Stimulated activated CD4-positive, alpha-beta T cell treated with anti-CD3 and anti-CD28 coated beads, Interleukin-1b, Interleukin-23, amount 100 ng/mL, for 48 hours (primary cell): ENCODE measurements at places on chromosomes 12 and 14.

GRCh38 chr12:102197789-102198188 is at the start of gene PMCH:
Gene PMCH, minus strand, starts transcription at chr12:102197833. Its CDS starts 63 bp downstream, at chr12:102197770.
- no peak for DNase-seq

DNA sequence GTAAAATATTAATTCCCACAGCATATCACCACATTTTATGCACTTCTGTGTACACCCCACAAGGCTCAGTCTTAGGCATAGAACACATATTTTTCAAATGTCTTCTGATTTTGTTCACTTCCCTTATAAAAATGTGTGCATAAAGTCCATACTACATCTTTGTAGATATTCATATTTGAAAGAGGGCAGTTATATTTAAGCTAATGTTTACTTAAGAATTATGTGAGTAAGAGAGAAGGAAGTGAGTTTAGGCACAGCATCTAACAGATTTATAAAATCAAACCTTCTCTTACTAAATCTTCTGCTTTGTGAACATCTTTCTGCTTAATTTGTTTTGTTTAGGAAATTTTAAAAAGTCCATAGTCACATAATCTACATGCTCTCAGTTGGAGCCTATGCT is 648.1 kb downstream of the FSCB start:
- no peak for DNase-seq

DNA sequence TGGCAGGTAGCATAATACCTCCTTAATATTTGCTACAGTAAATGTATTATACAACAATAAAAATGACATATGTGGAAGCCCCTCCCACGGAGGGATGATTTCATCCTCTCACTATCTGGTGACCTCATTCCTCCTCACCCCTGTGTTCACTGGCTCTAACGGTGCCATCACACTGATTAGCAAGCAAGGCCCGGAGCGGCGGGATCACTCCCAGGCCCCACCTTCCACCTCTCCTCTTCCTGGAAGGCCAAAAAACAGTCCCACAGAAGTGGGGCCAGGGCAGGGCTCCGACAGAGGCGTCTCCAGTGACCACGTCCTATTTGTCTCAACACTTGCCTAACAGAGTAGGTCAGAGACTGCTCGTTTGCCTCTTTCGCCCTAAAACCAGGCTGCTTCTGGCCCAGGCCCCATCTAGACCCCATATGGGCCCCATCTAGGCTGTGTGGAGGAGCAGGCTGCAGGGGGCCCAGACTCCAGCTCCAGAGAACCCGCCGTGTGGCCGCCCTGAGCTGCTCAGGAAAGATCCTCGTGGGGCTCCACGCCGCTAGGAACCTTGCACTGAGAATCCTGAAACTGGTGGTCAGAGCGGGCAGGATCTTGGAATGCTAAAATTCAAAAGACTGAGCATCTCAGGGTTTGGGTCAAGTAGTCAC is 3.7 kb downstream of the SELPLG start:
- DNase-seq: peak; percentile 71

DNA sequence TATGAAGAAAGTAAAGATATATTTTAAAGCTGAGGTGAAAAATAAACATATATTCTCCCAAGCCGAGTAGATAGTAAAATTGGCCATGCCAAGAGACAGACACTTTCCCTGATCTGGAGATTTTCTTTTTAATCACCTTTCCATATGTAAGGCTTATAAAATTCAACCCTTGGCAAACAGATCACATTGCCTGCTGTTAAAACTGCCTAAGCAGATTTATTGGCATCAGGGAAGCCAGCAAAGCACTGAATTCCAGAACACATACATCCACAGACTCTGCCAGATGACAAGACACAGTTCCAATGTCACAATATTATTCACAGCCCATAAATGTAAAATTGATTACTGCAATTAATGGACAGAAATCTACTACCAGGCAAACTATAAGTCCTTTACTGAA is 78.2 kb upstream of the GARIN2 start:
- no peak for DNase-seq

DNA sequence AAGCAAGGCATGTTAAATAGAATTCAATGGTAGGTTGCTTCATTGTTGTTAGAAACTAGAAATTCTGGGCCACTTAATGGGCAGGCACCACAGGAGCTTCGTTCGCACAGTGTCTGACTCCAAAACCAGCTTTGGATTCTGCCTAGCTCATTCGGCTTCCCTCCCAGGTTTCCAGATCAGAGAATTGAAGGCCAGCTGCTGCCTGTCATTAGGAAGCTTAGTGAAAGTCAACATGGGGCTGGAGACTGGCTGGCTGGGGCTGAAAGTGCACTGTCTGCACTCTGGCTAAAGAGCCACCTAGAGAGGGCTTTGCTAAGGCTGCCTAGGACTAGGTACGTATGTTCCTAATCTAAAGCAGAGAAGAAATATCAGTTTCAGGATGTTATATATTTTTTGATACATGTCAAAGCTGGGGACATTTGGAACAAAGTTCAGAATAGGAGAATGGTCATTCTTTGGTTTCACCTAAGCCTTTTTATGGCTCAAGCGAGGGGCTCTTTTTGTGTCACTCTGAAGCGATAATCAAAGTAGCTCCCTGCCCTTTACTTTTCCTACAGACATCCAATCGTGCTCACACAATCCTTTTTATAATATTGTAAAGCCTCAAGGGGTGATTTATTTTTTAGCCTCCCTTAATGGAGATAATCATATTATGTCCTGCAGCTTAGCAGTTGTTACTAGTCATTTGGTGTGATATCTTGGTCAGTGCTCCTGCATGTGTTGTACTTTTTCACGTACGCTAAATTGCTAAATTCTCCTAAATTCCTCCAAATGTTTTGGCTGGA is 238.5 kb upstream of the NAV3 start:
- DNase-seq: no peak

- DNase-seq: no peak
These were observed 29.6 kb downstream of the GIT2 start for GRCh38 chr12:109966546-109966945.

- DNase-seq: no peak
These were observed 21.1 kb upstream of the CORO1C start for GRCh38 chr12:108752387-108752786.

- no peak for DNase-seq
These were observed 75.0 kb downstream of the NUMB start for GRCh38 chr14:73383356-73383755.

DNA sequence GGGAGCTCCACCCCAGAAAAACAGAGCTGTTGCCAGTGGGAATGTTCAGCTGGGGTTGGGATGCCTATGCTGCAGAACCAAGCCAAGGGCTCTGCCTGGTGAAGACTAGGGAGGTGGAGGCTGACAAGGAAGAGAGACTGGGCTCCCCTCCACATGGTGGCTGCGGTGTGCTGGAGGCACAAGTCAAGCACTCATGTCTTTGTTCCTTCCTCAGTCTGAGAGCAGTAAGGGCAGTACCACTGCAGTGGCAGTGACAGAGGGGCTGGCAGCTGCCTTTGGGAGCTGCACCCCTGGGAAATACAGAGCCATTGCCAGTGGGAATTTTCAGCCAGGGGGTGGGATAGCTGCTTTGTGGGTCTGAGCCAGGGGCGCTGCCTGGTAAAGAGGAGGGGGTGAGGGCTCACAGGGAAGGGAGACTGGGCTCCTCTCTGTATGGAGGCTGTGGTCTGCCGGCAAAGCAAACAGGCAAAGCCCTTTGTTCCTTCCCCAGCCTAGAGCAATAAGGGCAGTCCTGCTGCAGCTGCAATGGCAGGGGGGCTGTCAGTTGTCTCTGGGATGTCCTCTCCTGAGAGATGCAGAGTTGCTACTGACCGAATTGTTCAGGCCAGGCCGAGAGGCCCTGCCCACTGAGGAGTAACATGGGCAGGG is 255.9 kb downstream of the RAD51B start:
- DNase-seq: no peak

DNA sequence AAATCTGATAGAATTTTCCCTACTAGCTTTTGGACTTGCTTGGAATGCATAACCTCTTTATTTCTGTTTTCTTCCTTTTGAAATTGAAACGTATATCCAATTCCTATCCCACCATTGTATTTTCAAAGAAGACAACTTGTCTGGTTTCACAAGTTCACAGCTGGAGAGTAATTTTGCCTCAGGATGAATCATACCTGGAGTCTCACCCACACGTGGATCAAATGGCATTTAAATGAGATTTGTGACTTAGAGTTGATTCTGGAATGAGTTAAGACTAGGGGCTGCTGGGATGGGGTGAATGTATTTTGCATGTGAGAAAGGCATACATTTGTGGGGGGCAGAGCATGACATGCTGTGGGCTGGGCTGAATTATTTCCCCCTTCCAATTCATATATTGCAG is 516.5 kb upstream of the MGAT4C start:
- no peak for DNase-seq

GRCh38 chr12:68159681-68160304 is at the start of gene IFNG:
Gene IFNG, minus strand, starts transcription at chr12:68159740. Its CDS starts 125 bp downstream, at chr12:68159615.
- no peak for DNase-seq

- DNase-seq: no peak
These were observed 113.2 kb upstream of the PPFIA2 start for GRCh38 chr12:81872400-81872799.
